ENCODE measurements at places on chromosomes 2 and 18.

DNA sequence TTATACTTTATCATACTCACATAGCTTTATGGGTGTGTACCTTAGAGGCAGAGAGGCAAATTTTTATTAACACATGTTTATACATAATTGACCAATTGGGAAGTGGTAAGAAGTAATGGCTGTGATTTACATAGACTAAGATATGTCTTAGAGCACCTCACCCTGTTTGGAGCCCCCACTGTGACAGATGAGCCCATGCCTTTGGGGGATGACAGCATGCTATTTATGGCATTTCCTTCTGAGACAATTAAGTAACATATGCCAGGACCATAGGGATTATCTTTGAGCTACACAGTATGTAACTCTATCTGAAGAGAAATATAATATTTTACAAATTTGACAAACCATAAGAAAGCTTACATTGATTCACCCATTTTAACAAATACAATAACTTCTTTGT lies 1655.3 kb upstream of the ACVR2A start:
- DNase-seq: no peak

DNA sequence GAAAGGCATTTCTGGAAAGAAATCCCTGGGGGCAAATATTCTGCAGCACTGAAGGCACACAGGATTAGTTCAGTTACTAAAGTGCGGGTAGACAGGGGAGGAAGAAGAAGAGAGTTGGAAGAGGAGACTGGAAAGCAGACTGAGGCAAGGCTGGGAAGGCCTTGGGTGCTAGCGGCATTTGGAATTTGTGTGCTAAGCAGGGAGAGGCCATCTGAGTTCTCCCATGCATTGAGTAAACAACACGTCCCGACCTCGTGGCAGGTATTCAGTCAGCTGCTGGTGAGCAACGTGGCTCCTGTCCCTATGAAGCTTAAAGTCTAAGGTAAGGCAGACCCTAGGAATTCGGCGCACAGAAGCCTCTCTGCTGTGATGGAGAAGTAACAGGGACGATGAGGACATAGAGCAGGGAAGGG lies 30.7 kb downstream of the ATP8B1 start:
- DNase-seq: no peak

DNA sequence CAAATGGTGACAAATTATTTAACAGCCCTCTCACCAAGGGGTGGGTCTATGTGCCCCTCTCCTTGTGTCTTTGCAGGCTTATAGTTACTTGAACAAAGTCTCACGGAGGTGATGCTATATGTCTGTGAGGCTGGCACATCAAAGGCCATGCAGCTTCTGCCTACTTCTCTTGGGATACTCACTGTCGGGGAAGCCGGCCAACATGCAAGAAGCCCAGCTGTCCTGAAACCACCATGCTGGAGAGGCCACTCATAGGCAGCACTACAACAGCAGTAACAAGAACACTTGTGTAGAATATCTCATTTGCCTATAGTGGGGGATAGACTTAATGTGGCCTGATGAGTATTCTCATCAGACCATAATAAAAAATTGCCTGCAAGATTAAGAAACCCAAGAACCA lies 233.7 kb upstream of the NCKAP5 start:
- DNase-seq: no peak

GRCh38 chr18:73331212-73331772 lies 463.5 kb upstream of the NETO1 start:
- no peak for DNase-seq

DNA sequence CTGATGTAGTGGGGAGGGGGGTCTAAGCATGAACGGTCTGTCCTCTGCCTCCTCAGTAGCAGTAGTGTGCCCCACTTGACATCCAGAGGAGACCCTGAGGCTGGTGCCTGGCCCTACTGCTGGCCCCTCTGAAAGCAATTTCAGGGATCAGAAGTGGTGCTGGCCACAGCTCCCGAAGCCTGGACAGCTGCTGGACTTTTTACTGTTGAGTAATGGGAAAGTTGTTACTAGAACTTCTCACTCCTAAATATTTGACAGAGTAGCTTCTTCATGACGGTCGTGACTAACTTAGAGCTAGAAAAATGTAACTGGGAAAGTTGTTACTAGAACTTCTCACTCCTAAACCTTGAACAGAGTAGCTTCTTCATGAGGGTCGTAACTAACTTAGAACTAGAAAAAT lies 23.3 kb downstream of the CTDP1 start:
- no peak for DNase-seq

DNA sequence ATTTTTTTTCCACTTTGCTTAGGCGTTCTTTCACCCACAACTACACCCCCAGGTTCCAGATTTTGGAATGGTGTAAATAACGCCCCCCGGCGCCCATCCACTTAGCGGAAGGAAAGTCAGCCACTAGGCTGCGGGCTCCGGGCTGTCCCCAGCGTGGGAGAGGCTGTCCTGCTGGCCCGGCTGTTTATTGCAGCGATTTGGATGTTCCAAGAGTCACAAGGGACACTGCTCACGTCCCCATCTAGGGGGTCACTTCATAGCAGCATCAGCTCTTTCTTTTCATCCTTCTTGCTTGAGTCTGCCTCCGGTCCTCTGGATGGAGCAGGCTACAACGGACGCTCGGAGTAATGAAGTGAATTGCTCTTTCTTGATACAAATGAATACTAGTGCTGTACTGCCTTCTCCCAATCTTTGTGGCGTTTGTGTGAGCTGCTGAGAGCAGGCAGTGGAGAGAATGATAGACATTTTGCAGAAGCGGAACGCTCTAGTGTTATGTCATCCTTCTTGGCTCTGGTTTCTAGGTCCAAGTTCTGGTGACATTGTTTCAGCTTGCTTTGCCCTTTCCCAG lies 50.7 kb upstream of the PAIP2B start:
- DNase-seq: no peak

DNA sequence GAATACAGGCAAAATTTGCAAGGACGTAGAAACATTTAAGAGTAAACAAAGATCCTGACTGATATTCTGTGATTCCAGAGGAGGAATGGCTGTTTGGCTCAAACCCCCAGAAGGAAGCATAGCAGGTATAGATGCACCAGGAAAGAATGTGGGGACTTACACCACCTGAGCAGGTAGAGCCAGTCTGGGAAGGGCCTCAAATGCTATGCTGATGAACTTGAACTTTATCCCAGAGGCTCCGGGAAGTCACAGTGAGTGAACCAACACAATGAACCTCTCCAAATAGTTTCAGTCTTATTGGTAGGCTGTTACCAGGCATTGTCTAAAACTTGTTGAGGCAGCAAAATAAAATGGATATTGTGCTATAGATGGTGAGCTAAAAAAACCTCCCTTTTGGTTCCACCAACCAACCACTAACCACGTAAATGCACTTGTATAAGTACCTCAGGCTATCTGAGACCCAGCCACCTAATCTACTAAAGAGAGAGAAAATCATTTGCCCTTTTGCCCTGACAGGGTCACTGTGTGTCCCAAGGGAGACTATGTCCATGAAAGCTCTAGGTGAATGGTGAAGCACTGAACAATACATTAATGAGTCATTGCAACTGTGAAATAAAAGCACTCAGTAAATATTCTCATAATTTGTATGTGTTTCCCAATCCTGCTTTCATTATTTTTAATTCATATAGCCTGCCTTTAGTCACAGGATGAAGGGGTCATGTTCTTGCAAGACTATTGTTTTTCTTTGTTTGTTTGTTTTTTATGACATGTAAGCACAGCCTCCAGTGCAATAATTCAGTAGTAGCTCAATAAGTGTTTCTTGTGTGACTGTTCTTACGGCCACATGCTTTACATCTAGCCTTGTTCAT lies 911.6 kb downstream of the EPHA4 start:
- no peak for DNase-seq

GRCh38 chr2:9179572-9180201 lies 26.9 kb upstream of the ASAP2 start:
- DNase-seq: no peak

GRCh38 chr2:134440336-134440909 lies 186.6 kb downstream of the MGAT5 start:
- no peak for DNase-seq

GRCh38 chr2:237042101-237042500 lies 43.6 kb upstream of the COPS8 start:
- DNase-seq: no peak

DNA sequence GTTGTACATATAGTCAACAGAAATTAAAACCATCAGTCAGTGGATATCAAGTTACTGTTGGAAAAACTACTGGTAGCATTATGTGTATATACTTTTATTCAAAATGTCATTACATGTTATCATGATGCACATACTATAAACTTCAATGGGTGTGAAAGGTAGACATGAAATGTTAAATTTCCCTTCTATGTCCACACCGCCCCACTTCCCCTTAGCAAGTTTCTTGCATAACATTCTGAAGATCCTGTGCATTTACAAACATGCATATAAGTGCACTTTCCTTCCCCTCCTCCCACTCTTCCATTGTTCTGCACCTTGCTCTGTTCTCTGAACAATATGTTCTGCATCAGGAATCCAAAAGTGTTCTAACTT lies 16.6 kb upstream of the HK2 start:
- DNase-seq: no peak

DNA sequence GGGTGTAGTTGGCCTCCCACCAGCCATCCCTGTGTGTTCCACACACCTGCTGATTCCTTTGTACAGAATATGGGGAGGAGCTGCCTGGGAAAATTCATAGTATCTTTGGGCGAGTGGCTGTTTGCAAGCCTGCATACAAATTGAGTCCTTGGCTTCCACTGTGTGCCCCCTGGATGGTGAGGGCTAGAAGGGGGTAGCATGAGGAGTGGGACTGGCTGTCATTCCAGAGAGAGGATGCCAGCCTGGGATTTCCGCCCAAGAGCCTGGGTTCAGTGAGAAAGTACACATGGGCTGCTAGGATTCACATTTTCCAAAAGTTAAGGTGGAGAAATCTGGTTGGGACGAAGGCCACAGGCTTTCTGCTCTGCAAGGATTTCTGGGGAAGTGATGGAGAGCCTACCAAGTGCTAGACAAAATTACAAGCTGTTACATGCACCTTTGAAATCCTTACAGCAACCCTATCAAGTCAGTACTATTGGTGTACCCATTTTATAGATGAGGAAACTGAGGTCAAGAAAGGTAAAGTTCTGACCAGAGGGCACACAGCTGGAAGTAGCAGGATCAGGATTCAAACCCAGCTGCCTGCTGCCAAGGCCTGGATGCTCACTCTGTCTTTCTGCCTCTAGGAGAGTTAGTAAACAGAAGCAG lies 606 bp upstream of the TOGARAM2 start:
- no peak for DNase-seq

- DNase-seq: no peak
These were observed 109.8 kb downstream of the FARSB start for GRCh38 chr2:222545823-222546795.

- DNase-seq: no peak
These were observed 104.5 kb downstream of the SNTG2 start for GRCh38 chr2:1055014-1055595.

DNA sequence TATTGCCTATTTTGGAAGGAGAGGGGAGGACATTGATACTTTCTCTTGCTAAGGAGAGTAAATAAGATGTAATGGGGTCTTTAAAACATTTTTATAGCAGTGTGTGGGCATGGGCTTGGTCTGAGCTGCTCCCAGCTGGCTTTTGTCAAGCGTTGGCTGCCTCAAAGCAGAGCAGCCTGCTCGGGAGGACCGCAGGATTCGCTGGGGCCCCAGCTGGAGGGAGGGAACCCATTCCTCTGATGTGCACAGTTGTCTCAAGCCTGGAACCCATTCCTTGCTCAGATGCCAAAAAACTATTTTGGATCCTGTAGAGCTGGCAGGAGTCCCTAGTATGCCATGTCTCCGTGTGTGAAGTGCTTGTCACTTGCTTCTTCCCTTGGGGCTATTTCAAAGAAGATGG lies 59.4 kb upstream of the RMDN2 start:
- no peak for DNase-seq

DNA sequence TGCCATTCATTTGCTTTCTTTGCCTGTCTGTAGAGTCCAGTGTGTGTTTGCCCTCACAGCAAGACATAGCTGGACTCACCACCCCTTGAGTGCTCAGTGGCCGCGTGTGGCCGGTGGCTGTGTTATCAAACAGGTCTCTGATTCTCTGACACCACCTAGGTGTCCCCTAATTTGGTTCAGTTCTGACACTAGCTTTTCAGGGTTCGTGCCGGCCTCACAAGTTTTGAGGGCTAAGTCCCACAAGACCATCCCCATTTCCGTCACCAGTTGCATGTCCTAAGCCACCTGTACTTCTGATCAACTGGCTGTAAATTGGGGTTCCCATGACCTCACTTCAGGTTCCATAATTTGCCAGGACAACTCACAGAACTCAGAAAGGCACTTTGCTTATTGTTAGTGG lies 23.5 kb downstream of the NCK2 start:
- DNase-seq: no peak

DNA sequence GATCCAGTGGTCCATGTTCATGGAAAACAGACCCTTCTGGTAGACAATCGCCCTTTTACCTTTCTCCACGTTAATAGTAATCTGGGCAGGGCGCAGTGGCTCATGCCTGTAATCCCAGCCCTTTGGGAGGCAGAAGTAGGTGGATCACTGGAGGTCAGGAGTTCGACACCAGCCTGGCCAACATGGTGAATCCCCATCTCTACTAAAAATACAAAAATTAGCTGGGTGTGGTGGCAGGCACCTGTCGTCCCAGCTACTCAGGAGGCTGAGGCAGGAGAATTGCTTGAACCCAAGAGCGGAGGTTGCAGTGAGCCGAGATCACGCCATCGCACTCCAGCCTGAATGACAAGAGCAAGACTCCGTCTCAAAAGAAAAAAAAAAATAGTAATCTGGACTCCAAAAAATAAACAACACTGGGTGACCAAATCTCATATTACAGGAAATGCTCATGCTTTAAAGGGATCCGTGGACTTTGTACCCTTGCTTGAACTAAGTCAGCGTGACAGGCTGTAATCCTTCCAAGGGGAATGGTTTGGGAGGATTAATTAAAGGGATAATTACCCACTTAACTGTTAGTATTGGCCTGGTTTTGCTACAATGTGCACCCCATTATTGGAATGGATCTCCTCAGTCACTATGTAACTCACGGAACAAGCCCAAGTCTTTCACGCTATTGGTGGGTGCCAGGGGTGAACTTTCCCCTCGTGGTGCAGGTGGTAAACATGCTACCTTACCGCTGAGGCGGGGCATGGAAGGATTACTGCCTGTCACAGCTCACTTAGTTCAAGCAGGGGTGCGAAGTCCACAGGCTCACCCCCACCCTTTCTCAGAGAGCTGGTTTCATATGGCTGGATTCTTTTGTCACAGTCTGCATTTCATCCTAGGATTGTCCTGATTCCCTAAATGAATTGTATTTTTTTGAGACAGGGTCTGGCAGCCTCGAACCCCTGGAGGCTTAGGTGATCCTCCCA lies 36.7 kb downstream of the PROC start:
- no peak for DNase-seq

GRCh38 chr2:10306901-10307463 lies 4.3 kb downstream of the HPCAL1 start:
- DNase-seq: no peak

DNA sequence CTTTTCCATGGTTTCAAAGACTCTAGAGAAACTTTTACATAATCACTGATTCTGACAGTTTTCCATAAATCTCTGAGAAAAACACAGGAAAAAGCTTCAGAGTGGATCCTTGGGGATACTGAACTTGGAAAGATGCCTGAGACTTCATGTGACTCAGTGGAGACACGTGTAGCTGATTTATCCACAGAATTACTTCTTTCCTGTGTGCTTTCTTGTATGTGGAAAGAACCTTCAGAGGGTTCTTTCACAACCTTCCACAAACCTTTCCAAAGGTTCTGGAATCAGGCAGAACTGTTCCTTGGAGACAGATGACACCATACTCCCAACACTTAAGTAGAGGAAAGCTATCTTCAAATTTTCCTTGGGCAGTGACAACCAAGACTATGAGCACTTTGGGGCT lies 207.2 kb downstream of the RND3 start:
- no peak for DNase-seq

Data from stimulated activated CD8-positive, alpha-beta memory T cell treated with anti-CD3 and anti-CD28 coated beads, Interleukin-4, amount 100 ng/mL, for 24 hours (primary cell).